ENCODE measurements at places on chromosomes 1 and 21.

- no peak for DNase-seq
Measured at GRCh38 chr21:33021667-33022066, 4.1 kb upstream of the OLIG2 start.

DNA sequence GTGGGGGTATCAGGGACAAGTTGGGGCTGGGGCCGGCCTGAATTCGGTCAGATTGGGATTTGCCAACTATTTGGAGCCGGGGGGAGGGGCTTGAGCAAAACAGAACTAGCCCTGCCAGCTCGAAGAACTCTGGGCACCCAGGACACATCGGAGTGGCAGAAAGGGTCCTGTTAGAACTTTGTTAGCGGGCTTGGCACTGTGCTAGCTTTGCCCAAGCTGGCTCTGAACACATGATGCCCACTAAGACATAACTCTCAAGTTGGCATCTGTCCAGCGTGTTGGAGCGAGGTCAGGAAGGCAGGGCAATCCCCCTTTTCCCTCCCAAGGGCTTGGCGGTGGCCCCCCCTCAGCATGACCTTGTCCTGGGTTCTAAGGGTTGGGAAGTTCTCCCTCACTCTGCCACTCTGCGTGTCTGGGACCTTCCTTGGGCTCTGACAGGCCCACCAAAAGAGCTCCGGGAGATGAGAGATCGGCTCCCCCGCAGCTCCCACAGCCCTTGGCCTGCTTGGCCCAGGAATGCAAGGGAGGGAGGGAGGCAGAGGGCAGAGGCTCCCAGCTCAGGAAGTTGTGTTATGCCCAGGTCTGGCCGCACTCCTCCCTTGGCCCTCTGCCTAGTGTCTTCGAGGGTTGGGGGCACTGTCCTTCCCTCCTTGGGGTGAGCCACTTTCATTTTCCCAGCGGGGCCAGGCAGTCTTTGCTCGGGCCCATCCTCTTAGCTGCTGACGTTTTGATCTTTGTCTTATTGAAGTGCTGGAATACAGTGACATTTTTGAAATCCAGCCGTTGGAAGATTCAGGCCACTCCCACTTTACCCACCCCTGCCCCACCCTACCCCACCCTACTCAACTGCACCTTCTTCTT lies 1.2 kb downstream of the LMNA start:
- no peak for DNase-seq

DNA sequence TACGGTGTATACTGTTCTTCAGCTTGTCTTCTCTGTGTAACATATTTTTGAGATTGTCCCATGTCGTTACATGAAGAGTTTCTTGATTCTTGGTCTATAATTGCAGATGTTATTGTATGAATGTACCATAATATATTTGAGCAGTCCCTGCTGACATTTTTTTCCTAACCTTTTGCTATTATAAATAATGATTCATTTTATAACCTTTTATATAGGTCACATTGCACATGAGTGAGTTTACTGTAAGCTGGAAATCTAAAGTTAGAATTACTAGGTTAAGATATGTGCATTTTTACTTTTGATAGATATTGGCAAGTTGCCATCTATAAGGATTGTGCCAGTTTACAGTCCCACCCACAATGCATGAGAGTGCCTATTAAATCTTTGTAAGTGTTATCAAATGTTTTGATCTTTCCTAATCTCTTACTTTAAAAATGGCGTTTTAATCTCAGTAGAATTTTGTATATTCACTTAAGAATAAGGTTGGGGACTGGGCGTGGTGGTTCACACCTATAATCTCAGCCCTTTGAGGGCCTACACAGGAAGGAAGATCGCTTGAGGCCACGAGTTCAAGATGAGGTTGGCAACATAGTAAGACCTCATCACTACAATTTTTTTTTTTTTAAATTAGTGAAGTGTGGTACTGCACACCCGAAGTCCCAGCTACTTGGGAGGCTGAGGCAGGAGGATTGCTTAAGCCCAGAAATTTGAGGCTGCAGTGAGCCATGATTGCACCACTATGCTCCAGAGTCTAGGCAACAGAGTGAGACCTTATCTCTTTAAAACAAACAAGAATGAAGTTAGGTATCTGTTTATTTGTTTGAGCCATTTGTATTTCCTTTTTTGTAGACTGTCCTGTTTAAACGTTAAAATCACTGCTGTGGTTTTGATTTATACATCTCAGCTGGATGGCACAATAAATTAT lies 36.5 kb downstream of the ZMYM1 start:
- no peak for DNase-seq

DNA sequence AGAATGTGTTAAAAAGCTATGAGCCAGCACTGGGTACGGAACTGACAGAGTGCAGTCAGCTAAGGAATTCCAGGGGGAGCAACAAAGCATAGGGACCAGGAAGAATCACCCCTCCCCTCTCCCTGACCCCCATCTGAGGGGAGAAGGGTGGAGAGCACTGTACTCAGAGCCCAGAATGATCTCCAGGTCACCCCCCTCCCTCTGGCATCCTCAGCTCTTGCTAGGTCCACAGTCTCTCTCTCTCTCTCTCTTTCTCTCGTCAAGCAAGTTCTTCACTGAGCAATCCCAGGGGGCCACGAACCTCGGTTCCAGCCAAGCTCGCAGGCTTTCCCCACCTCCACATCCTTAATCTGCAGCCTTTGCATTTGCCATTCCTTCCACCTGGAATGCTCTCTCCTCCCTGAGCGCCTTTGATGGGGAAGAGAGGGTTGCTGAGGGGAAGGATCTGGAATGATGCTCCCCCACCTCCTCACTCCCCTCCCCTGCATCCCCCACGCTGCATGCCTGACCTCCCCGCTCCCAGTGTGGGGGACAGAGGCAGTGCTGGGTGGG lies 6.7 kb upstream of the WASF2 start:
- no peak for DNase-seq

- DNase-seq: no peak
Measured at GRCh38 chr1:76281306-76281705, 206.8 kb downstream of the ST6GALNAC3 start.

- no peak for DNase-seq
Measured at GRCh38 chr1:166514067-166514466, 325.2 kb upstream of the POGK start.

- no peak for DNase-seq
Measured at GRCh38 chr21:42490720-42491119, 5.3 kb downstream of the RSPH1 start.

GRCh38 chr1:39540504-39541031 lies 36.0 kb downstream of the PABPC4 start:
- no peak for DNase-seq

GRCh38 chr1:205286335-205286950 lies 35.1 kb downstream of the NUAK2 start:
- DNase-seq: no peak

- DNase-seq: no peak
Measured at GRCh38 chr1:4599951-4600481, 54.4 kb upstream of the AJAP1 start.

- DNase-seq: no peak
Measured at GRCh38 chr1:2875707-2876561, 74.4 kb upstream of the TTC34 start.

- no peak for DNase-seq
Measured at GRCh38 chr1:10901091-10901890, 104.8 kb upstream of the CASZ1 start.

GRCh38 chr1:15400627-15401026 lies 9.1 kb upstream of the EFHD2 start:
- DNase-seq: no peak

DNA sequence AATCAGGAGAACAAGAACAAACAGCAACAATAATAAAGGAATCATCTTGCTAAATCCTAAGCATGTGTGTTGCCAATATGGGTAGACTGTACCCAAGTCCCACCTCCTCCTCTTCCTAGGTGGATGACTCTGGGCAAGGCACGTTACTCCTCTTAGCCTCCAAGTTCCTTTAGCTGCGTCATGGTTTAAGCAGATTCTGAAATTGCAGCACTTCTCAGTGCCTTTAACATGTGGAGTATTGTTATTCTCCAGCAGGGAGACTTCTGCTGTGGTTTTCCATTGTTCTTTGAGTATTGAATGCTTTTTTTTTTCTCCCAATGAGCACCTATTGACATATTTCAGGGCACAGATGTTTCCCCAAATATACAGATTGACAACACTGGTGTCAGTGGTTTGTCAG lies 15.5 kb downstream of the ARHGEF10L start:
- no peak for DNase-seq

DNA sequence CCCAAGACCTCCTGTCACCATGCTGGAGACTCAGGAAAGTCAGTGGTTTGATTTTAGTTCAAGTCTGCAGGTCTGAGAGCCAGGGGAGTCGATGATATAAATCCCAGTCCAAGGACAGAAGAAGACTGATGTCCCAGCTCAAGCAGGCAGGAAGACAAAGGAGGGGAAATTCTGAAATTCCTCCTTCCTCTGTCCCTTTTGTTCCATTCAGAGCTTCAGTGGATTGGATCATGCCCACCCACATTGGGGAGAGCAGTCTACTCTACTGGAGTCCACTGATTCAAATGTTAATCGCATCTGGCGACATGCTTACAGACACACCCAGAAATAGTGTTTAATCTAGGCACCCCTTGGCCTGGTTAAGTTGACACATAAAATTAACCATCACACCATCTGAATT lies 7.2 kb upstream of the ADAMTS1 start:
- no peak for DNase-seq

GRCh38 chr1:53143527-53143926 lies 1.1 kb upstream of the SLC1A7 start:
- DNase-seq: no peak

- DNase-seq: no peak
Measured at GRCh38 chr1:46191033-46191701, 7.1 kb downstream of the POMGNT1 start.

- DNase-seq: no peak
Measured at GRCh38 chr1:26391450-26391849, 18.9 kb upstream of the ZNF683 start.

DNA sequence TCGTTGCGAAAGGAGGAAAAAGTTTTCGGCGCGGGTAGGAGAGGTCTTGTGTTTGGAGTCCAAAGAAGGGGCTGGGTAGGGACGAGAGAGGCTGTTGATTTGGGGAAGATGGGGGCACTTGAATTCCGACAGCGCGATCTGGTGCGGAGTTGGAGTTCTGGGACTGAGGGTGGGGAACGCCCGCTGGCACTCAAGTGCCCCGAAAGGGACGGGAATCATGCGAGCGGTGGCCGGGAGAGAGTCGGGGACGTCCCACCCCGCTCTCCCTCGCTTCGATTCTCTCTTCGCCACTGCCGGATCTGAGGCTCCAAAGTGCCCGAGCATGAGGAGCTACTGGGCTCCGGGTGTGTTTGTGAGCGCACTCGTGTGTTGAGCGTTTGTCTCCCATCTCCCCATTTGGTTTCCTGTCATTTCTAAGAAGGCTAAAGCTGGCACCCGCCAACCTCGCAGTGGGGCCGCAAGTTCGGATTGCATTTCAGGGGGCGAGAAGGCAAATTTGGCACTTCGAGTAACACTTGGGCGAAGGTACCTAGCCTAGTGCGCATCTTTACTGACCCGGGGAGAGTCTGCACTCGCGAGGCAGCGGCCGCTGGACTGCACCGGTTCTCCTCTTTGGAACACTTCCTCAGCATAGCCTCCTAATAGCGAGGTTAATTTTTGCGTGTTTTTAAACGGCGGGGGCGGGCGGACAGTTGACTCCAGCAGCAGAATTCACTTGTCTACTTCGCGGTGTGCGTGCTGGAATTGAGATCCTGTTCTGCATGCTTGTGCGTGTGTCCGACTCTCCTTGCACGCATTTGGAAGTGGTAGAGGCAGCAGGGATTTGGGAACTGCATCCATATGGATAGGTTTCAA lies 1.2 kb downstream of the CHRM3 start:
- DNase-seq: no peak

GRCh38 chr1:183635099-183635605 lies 431 bp downstream of the ARPC5 start:
- peak; percentile 33 for DNase-seq

- no peak for DNase-seq
Measured at GRCh38 chr1:156073740-156074139, 8.5 kb downstream of the MEX3A start.

DNA sequence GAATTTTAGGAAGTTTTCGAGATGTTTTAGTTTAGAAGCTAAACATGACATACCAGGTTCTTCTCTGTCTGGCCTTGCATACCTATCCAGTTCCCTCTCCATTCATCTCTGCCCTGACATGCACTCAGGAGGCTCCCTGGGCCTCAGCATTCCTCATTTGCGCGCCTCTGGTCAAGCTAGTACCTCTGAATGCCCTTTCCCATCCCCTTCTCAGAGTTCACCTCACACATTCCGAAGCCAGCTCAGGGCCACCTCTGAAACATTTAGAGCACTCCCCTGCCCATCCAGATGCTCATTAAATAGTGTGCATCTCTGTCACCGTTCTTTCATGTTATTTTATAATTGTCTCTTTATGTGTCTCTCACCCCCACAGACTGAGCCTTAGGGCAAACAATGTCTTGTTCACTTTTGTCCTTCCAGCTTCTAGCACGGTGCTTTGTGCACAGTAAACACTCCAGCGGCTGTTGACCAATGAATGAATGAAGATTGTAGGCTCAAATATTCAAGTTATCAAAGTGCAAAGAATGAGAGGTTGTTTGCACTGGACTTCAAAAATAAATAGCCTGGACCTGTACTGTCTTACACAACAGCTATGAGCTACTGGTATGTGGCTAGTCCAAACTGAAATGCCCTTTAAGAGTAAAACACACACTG lies 1.2 kb upstream of the DHCR24 start:
- DNase-seq: no peak

- DNase-seq: no peak
Measured at GRCh38 chr21:37658817-37659458, 257.3 kb downstream of the KCNJ6 start.

DNA sequence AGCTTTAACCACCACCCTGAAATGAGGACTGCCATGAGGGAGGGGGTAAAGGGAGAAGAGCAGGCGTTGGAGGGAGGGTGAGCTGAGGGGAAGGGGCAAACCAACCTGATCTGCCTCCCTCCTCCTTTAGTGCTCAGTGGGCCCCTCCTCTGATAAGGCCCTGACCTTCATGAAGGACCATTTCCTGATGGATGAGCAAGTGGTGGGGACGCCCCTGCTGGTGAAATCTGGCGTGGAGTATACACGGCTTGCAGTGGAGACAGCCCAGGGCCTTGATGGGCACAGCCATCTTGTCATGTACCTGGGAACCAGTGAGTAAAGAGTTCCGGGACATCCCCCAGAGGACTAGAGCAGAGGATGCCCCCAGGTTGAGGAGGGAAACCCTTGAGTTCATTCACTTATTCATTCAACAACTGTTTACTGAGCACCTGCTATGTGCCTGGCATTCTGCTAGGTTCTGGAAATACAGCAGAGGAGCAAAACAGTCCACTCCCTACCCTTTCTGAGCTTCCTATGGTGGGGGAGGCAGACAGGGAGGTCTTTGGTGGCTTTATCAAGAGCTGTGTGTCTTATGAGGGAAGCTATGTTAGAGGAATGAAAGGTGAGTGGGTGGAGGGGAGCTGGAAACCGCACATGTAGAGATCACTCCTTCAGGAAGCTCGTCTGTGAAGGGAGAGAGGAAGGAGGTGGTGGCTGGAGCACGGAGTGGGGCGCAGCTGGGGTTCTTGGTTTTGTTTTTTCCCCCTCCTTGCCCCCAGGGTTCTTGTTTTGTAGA lies 19.5 kb downstream of the SEMA4A start:
- no peak for DNase-seq

DNA sequence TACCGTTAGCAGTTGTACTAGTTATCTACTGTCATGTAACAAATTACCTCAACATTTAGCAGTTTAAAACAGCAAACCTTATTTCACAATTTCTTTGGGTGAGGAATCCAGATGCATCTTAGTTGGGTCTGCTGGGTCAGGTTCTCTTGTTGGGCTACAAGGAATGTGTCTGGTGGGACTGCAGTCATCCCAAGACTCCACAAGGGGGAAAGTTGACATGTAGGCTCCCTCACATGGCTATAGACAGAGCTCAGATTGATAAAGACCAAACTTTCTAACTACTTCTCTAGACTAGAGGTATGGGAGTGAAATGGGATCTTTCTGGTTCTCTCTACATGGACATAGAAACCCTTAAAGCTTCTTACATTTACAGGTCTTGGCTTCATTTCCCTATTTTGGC lies 160.9 kb downstream of the UCK2 start:
- no peak for DNase-seq
